ENCODE measurements at places on chromosomes 6 and 20.

GRCh38 chr6:169846286-169847056 is 95.0 kb downstream of the ERMARD start:
- DNase-seq, result no peak

GRCh38 chr6:95091823-95092436 is 485.4 kb upstream of the MANEA start:
- DNase-seq, result no peak

DNA sequence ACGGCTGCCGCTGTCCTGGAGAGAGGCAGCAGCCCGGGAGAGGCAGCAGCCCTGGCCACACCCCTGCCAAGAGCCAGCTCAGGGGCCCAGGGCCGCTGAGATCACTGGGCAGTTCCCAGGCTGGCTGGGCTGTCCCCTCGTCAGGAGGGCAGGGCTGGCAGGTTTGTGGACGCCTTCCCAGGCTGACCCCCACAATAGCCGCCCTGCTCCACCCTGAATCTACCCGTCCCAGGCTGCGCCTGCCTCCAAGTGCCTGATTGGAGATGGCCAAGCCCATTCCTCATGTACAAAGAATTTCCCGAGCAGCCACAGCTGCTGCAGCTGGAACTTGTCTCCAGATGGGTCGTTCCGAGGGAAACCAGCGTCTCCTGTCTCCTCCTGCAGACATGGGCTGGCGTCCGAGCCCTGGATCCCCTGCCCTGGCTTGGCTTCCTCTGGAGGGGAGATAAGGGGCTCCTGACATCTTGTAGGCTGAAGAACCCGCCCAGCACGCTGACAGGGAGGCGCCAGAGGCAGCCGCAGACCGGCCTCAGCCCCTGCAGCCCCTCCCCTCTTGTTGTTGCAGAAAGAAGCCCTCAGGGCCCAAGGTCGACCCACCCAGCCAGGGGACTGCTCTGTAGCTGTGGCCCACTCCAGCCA is 9.4 kb upstream of the GATA5 start:
- no peak for DNase-seq

GRCh38 chr6:34159844-34160243 is 14.0 kb upstream of the GRM4 start:
- no peak for DNase-seq

DNA sequence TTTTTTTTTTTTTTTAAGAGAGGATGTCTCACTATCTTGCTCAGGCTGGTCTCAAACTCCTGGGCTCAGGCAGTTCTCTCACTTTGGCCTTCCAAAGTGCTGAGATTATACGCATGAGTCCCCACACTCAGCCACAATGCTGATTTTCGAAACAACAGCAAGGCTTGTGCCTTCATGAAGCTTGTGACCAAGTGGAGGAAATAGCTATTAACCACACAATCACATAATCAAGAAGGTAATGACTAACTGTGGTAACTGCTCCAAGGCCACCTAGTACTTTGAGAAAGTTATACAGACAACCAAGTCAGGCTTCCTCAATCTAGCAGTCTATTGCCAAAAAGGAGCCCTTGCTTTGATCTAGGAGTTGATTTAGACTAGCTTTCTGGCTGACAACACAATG is 46.3 kb downstream of the SOD2 start:
- no peak for DNase-seq

DNA sequence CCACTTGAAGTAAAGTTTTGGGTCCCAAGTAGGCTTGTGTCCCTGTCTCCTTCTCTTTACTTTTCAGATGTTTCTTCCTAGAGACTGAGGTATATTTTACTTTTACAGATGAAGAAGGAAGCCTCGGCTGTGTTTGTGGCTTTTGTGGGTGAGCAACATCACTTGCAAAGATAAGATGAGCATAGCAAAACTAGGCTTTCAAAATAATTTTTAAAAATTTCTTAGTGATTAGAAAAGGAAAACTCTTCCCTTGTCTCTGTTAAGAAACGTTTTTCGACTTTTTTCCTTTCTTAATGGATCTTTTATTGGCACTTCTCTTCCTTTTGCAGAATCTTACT is 7.6 kb downstream of the PTPN1 start:
- DNase-seq, result no peak

GRCh38 chr20:12264711-12265110 is 347.0 kb downstream of the BTBD3 start:
- DNase-seq, result no peak

GRCh38 chr6:158707120-158707820 is 57.4 kb downstream of the SYTL3 start:
- no peak for DNase-seq

GRCh38 chr6:53924277-53924676 is 129.5 kb downstream of the LRRC1 start:
- DNase-seq, result no peak

GRCh38 chr6:74073999-74074398 is 378.0 kb downstream of the CD109 start:
- DNase-seq, result no peak

DNA sequence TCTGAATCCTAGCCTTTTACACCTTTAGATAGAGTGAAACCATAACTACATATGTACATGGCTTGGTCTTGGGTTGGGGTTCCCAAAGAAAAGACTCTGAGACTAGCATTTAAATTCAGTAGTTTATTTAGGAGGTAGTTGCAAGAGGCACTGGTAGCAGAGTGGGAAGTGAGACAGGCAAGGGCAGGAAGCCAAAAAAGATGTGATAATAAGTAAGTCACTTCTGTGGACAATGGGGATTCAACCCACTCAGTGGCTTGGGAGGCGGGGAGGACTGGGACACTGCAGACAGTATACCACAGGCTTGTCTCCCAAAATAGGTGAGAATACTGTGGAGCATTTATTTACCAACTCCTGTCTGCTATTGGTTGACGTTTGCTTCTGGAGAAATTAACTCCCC is 131.9 kb downstream of the SLC24A3 start:
- no peak for DNase-seq

- no peak for DNase-seq
Measured at GRCh38 chr6:83592770-83593394, 80.5 kb downstream of the PRSS35 start.

DNA sequence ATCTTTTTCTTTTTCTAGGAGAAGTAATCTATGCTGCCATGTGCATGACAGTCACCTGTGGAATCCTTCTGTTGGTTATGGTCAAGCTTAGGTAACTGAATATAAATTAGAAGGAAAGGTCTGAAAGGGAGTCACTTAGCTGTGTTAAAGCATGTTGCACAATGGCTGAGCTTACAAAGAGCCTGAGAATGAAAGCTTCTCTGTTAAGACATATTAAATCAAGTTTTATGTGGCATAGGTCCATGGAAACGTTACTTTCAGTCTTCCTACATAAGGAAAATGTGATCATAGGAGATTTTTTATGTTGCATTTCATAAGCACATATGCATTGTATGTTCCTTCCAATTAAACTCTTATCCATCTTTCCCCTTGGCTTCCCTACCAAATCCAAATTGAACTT is 72.1 kb downstream of the GFRAL start:
- no peak for DNase-seq

DNA sequence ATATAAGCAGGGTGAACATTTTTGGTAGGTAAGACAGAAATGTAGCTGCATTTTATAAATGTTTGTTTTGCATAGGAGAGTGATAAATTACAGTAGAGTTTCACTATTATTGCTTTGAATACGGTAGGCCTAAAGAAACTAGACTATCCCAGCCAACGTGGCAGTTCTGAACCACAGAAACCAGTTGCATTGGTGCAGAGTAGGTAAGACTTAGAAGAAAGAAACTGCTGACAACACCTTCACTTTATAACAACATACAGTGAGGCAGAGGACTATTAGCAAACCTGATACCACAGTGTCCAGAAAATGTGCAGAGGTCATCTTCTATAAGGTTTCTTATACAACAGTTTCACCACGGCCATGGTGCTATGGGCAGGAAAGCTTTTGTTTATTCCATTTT is 566.1 kb downstream of the KIF16B start:
- DNase-seq, result no peak

GRCh38 chr20:44828640-44829039 is 18.3 kb upstream of the RIMS4 start:
- no peak for DNase-seq

DNA sequence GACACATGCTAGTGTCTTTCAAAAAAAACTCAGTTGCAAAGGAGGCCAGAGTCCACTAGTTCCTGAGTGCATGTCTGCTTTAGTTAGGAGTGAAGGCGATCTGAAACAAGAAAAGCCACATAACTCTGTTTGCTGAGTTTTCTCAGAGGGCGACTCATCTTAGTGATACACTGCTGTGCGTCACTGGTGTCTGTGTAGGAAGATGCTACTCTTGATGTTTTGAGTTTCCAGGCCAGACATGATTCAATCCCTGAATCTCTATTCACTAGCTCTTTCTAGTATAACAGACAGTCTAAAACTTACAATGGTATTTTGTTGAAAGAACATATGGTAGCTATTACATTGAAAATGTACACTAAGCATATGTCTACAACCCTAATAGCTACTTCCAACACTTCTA is 60.9 kb downstream of the GFRAL start:
- DNase-seq, result no peak

DNA sequence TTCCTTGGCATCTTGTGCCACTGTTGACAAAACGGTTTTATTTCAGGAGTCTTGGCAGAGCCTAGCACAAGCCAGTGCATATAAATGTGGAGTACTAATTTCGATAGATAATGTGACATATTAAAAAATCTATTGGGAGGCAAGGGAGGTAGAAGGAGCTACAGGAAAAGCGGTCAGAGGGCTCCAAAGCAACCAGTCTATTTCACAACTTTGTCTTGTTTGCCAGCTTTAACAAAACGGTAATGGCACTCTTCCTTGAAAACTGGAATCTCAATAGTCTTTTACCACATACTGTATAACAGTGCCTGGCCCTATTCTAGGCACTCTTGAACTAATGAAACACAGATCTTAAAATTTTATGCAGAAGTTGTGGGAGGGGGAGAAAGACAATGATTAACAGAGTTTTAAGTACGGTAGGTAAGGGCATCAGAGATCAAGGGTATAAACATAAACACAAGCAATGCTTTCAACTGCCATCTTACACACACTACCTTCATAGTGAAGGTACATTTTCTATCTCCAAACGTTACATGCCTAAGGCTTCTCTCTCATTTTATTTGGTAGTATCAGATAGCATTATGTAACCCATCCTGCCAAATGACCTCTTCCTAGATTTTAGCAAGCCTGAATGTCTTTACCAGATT is 33.5 kb upstream of the SYNCRIP start:
- DNase-seq, result no peak

DNA sequence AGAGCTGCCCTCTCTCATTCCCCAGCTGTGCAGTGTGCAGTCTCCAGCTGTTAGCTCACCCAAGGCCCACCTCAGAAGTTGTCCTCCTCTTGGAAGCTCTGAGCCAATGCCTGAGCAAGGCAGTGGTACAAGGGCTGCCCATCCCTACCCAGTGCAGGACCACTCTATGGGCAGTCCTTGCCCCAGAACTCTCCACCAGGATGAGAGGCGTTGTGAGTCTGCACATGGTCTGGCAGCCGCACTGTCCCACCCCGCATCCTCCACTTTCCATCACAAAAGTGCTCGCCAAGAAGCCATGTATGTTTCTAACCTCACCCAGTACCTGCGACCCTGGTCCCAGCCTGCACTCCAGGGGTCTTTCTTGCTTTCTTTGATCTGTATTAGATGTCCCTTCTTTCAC is 175.1 kb upstream of the PMEPA1 start:
- DNase-seq, result no peak

GRCh38 chr6:117496383-117496990 is 14.0 kb downstream of the DCBLD1 start:
- DNase-seq, result no peak

- no peak for DNase-seq
Measured at GRCh38 chr6:129276986-129277385, 394.0 kb downstream of the LAMA2 start.

GRCh38 chr6:10676403-10676802 is 18.0 kb downstream of the C6orf52 start:
- DNase-seq, result no peak

DNA sequence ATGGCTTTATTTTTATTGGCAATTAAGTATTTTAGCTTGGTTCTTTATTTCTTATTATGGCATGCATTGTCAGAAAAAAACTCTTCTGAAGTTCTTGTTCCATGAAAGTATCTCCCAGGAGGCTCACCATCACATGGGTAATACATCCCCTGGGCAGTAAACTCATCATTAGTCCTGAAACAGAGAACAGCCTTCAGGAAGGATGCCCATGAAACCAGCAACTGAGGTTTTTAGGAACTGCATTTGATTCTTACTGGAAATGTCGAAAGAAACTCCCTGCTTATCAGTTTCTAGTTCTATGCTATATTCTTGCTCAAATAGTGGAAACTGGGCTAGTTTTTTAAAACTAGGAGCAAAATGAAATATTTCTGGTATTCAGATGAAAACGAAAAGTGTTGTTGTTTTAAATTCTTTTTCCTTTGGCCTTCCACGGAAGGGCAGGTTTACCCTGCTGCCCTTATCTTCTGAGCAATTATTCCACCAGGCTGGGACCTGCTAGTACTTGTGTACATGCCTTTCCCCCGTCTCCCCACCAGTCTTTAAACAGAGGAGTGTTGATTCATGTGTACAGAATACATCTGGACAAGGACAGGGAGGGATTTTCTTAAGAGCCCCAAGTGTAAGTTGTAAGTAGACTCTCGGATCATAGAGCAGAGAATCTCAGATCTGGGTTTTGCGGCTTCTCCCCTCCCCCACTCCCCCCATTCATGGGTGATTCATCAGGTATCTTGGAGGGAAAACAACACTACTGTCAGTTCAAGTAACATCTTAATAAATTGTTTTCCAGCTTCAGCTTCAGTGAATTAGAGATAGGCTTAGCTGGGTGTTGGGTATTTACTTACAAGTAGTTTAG is 81.5 kb downstream of the RTN4IP1 start:
- DNase-seq, result peak; percentile 12

DNA sequence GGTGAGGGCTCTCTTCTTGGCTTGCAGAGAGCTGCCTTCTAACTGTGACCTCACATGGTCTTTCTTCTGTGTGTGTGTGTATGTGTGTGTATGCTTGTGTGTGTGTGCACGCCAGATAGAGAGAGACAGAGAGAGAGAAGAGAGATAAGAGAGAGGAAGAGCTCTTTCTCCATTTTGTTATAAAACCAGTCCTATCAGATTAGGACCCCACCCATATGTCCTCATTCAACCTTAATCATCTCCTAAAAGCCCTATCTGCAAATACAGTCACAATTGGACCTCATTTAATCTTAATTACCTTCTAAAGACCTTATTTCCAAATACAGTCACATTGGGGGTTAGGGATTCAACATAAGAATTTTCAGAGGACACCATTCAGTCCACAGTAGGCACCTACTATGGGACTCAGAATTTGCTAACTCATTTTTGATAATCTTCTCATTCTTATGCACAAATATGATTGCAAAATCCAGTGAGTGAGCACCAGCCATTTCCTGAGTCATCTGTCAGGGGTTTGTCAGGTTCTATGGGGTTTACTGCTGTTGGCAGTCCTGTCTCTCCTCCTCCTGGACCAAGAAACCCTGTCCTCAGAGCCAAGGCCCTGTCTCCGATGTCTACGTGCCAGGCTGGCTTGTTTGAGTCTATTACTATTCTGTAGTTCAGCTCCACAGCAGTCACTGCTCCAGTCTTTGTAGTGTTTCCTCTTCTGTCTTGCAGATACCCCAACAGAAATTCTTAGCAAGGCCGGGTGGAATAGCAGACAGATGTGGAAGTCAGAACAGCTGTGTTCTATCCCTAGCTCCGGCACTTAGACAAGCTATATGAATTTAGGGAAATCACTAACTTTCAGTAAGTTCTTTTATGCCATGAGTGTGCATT is 59.0 kb upstream of the FAM184A start:
- DNase-seq, result no peak

- no peak for DNase-seq
Measured at GRCh38 chr6:22765015-22765414, 195.6 kb downstream of the HDGFL1 start.

- no peak for DNase-seq
Measured at GRCh38 chr20:16711661-16712258, 18.1 kb upstream of the SNRPB2 start.

All from activated naive CD4-positive, alpha-beta T cell (primary cell).